ENCODE measurements at places on chromosomes 7 and 10.
A peak's percentile ranks its signal among the peaks of the same experiment; 100 is the strongest.

GRCh38 chr10:59512951-59513350 is 150.6 kb upstream of the FAM13C start:
- DNase-seq = no peak

DNA sequence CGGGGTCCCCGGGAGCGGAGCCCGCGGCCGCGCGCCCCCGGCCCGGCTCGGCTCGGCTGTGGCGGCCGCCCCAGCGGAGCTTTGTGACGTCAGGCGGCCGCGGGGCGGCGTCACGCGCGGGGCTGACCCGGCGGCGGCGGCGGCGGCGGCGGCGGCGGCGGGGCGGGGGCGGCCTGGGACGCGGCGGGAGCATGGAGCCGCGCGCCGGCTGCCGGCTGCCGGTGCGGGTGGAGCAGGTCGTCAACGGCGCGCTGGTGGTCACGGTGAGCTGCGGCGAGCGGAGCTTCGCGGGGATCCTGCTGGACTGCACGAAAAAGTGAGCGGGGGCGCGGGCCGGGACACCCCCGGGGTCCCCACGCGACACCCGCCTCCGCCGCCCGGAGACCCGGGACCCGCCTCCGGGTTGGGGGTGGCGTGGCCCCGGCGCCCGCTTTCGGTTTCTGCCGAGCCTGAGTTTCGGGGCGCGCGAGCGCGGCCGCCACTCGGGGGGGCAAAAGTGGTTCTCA is at the start of gene PWWP2B:
PWWP2B (plus strand) TSS at position 165 of the 506 bp plus-strand sequence; CDS start at position 192, 27 bp downstream.
- no peak for DNase-seq

DNA sequence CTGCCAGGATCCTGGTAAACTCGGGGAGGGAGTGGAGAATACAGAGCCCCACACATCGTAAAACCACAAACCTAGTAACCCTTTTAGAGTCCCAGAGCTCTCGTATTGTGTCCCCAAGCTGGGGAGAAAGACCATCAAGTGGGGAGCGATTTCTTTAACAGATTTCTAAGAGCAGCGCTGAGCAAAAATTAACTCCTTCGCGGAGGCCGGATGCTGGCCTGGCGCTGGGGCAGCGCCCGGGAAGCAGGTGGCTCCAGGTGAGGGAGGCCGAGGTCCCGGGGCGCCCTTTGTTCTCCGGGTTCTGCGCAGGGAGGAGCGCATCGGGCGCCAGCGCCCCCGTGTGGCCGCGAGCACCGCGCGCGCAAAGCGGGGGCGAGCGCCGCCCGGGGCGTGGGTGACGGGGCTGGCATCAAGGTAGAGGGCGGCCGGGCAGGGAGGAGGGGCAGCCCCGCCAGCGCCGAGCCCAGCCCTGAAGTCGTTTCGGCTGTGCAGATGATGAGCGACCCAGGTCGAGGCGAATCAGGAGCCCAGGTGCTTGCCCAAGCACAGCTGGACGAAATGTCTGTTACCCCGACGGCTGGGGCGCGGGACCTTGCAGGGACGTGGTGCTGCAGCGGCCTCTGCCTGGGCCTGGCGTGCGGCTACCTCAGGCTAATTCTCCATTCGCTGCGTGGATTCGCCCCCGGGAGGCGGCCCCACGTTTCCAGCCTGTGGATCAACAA is 10.4 kb upstream of the FGFR2 start:
- DNase-seq = peak; percentile 71

GRCh38 chr7:128161466-128162125 is 79.5 kb upstream of the LEP start:
- no peak for DNase-seq

- DNase-seq = no peak
Measured at GRCh38 chr10:61821153-61821552, 80.3 kb upstream of the ARID5B start.

DNA sequence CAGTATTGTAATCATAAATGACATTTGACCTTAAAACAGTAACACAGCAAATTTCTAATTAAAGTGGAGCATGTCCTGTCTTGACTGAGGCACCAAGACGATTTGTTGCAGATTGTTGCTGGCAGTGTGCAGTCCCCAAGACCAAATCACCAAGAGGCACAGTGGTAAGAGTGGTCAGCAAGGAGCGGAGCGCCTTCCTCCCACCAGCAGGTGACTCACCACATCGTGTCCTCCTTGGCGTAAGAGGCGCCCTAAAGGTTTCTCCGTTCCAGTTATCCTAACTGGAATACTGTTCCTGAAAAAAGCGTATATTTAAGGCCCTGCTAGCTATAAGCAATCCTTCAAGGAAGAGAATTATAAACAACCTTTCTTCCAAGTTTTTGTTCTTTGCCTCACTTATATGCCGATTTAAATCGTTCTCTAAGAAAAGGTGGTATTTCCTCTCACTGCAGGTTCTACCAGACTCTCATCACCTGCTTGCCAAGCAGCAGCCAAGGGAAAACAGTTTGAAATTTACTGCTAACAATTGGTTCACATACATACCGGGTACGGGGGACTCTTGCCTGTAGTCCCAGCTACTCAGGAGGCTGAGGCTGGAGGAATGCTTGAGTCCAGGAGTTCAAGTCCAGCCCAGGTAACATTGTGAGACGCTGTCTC is 10.7 kb upstream of the REPIN1 start:
- peak; percentile 23 for DNase-seq

- peak; percentile 81 for DNase-seq
Measured at GRCh38 chr10:48658243-48658974, 26.3 kb upstream of the WDFY4 start.

DNA sequence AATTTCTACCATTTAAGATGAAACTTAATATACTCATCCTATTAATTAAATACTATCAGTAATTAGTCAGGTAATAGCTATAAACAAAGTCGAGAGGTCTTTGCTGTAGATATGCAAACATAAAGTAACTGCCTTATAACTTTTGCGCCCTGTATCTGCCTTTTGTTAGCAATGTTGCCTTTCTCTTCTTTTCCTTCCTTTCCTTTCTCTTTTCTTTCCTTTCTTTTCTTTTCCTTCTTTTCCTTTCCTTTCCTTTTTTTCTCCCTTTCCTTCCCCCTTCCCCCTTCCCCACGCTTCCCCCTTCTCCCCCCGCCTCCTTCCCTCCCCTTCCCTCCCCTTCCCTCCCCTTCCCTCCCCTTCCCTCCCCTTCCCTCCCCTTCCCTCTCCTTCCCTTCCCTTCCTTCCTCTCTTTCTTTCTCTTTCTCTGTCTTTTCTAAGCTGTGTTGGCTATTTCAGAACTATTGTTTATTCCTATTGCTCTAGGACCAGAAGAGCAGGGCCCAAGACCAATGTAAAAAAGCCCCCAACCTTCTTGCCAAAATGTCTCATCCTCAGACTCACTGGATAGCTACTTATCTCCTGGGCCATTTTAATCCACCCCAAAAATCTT is 65.3 kb upstream of the DKK1 start:
- DNase-seq = no peak

DNA sequence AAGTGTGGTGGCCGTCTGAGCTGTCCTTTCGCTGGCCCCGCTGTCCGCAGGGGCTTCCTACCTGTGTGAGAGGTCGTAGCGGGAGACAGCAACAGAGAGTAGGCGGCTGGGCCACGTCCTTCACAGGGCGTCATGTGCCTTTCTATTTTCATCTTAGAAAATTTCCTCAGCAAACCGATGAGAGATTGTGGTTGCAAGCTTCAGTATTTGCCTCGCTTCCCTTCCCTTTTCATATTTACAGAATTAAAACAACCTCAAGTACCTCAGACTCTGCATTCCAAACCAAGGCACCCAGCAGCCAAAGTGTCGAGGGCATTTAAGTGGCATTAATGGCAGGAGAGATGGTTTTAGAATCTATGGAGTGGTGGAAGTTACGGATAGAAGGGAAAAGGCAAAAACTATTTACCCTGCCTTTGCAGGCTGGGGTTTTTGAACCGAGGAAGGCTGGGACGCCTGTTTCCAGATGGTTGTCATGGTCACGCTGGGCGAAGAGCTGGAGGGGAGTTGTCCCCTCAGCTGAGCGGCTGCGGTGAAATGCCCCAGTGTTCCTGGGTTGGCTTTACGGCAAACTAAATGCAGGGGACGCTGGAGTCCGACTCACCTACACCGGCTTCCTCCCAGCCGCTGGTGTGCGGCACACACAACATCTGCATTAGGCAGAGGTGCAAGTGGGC is 41.9 kb downstream of the WIPI2 start:
- no peak for DNase-seq

DNA sequence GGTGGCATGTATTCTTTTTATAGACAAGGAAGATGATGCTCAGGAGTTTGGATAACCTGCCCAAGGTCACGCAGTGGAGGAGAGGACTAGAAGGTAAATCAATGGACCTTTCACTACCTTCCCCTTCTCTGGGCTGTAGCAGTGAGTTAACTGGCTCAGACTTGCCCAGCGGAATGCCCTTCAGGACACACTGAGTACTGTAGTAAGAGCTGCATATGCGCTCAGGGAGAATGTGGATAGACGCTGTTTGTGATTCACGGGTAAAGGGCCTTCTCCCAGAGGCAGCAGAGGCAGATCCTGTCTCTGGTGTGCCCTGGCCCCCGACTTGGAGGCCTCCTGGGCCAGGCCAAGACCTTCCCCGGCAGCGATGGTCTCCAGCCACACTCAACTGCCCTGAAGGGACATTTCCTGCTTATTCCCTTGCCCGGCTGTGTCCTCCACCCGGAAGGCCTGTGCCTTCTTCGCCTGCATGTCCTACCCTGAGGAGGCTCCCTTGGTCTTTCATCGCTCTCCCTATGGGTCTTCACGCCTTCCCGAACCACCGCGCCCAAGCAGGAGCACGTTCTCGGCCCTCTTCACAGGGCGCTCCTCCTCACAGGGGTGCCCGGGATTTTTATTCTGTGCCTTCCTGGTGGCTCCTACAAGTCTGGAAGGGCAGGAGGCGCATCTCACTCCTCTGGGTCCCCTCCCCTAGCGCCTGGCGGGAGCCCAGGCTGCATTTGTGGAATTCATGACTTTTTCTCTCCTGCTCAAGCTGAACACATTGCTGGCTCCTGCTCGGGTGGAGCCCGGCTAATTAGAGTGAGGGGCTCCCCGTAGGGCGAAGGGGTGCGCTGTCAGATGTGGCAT is 1.8 kb upstream of the IKZF1 start:
- DNase-seq = no peak

GRCh38 chr10:89303161-89303560 is 1.3 kb downstream of the IFIT2 start:
- DNase-seq = no peak

DNA sequence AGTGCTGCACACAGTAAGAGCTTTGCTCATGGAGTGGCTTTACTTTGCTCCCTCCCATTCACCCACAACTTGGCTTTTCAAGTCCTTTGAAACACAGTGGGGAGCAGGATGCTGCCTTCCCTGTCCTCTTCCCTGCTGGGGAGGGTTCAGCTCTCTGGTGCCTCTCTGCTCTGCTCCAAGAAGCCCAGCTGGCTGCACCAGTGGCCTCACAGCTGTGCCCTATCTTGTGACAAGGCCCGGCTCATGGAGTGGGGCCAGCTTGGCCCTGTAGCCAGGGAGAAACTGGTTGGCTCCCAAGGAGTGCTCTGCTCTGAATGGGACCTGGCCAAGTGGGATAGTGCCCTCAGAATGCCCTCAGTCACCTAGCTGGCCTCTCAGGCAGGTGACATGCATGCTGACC is 212.3 kb upstream of the ZMIZ1 start:
- DNase-seq = no peak

- no peak for DNase-seq
Measured at GRCh38 chr10:113360870-113361269, 192.0 kb upstream of the HABP2 start.

DNA sequence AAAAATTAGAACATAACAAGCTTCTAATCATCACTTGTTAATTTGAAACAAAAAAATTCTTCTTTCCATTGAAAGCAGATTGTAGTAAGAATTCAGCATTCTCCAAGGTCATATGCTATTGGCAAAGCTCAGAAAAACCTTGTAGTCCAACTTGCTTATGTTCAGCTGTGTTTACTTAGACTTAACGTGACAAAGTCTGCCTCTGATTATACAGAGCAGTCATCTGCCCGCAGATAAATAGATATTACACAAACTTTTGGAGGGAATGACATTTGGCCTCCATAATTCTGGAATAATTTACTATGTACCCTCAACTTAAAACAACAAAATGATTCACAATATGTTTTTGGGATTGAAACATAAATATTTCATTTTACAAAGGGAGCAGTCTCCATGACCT is 45.8 kb downstream of the MKX start:
- no peak for DNase-seq

DNA sequence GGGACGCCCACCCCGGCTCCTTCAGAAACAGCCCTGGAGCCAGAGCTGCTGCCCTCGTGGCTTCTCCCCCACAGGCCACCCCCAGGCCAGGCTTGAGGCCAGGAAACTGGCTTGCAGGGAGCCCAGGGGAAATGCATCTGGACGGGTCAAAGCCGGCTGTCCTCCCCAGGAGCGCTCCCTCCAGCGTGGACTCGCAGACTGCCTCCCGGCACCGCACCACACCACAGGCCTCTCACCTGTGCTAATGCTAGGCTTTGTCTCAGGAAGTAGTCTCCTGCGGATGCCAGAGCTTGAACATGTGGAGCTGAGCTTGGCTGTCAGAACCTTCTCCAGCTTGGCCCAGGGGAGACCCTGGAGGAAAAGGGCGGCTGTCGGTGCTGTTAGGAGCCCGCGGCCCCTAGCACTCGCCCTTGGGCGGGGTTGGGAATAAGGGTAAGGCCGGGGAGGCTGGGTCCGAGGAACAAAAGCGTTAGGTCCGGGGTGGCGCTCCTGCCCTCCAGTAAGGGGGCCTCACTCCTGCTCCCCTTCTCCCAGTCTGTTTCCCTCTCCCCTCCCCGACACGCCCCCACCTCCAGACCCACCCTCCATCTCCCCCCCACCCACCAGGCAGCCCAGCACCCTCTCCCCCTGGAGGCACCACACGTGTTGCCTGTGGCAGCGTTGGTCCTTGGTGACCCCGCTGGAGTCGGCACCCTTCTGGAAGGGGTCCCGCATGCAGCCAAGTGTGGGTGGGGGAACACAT is 21.6 kb upstream of the DRGX start:
- DNase-seq = no peak

DNA sequence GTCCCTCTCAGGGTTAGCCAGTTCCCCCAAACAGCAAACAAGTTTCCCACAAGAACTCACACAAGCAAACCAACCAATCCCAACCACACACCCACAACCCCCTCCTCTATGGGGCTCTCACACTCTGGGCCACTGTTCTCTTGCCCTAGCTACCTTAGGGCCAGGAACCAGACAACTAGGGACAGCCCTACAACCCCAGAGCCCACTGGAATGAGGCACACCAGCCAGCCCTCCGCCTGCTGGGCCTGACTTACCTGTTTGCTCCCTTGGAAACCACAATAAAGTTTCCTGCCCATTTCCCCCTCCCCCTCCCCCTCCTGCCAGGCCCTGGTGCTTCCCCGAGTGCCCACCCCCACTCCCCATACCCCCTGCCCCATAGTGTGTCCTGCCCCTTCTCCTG is 132.6 kb downstream of the WDR11 start:
- no peak for DNase-seq

GRCh38 chr10:96495544-96495943 is 18.2 kb downstream of the TLL2 start:
- DNase-seq = no peak

- DNase-seq = no peak
Measured at GRCh38 chr10:105691811-105692210, 1050.7 kb downstream of the SORCS3 start.
